ENCODE measurements at places on chromosomes 7 and 10. TPM values are rescaled to one million over a fixed set of nuclear protein-coding genes. Genes with fewer than 3 reads are reported as not detected.

DNA sequence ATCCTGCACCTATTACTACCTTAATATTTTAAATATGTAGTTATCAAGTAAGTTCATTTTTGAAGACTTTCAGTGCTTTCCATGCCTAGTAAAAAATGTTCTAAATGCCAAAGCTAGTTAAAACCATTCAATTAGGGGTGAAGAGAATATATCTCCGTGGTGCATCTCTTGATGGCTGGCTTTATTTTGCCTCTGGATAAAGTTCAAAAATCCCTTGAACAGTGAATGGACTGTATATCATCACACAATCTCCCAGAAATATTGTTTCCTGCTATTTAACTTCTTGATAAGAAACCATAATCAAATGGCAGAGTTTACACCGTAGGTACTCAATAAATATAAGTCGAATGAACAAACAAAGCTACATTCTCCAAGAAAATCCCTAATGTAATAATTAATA lies 1113.0 kb upstream of the C7orf33 start:
- no peak overlapping the region for H3K27ac ChIP-seq
- H3K4me3 ChIP-seq, result no peak overlapping the region
- DNase-seq, result no peak
- no peaks in the 10 kb centered on the region for H3K36me3 ChIP-seq
- H3K4me1 ChIP-seq, result no peaks in the 10 kb centered on the region

DNA sequence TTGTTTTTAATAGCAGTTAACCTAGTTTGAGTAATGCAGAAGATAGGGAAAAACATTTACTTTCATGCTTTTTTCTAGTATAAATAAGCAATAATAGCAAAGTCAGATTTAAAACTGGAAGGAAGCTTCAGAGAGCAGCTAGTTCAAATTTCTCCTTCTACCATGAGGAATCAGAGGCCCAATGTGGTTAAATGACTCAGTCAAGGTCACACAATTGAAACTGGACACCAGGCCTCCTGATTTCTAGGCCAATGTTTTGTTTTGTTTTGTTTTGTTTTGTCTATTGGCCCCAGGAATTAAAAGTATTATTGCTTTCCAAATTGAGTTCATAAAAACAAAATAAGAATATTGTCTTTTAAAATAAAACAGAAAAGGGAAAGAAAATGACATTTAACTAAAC lies 122.3 kb downstream of the TRIL start:
- H3K4me1 ChIP-seq, result peaks cover 10% of the 10 kb centered on the region
- H3K4me3 ChIP-seq, result no peak overlapping the region
- DNase-seq, result peak; percentile 57
- H3K27ac ChIP-seq, result no peak overlapping the region
- no peaks in the 10 kb centered on the region for H3K36me3 ChIP-seq

GRCh38 chr10:4303045-4303444 lies 518.0 kb upstream of the KLF6 start:
- no peak for DNase-seq
- H3K4me3 ChIP-seq, result no peak overlapping the region
- H3K36me3 ChIP-seq, result no peaks in the 10 kb centered on the region
- no peaks in the 10 kb centered on the region for H3K27me3 ChIP-seq
- H3K27ac ChIP-seq, result no peak overlapping the region

- no peak overlapping the region for H3K4me3 ChIP-seq
- no peaks in the 10 kb centered on the region for H3K4me1 ChIP-seq
- no peaks in the 10 kb centered on the region for H3K36me3 ChIP-seq
- no peak overlapping the region for H3K27ac ChIP-seq
- no peak for DNase-seq
- H3K27me3 ChIP-seq, result peaks cover 11% of the 10 kb centered on the region
These were observed 288.0 kb downstream of the FGFR2 start for GRCh38 chr10:121310151-121310711.

GRCh38 chr7:142313528-142313927 lies 55.7 kb upstream of the PRSS58 start:
- peaks cover 88% of the 10 kb centered on the region for H3K27me3 ChIP-seq
- DNase-seq, result no peak
- H3K36me3 ChIP-seq, result no peaks in the 10 kb centered on the region
- H3K27ac ChIP-seq, result no peak overlapping the region
- no peak overlapping the region for H3K4me3 ChIP-seq

Gene CHN2
- 7.7 TPM for total RNA-seq

Gene SLC18A3
- total RNA-seq, result not detected

Gene CADPS2
- total RNA-seq, result 7.5 TPM

Gene FOXI2
- not detected for total RNA-seq
